HFF-Myc (cell line): ENCODE measurements at places on chromosomes 1 and 21.

GRCh38 chr1:10734962-10735544 is 61.4 kb downstream of the CASZ1 start:
- no peak for DNase-seq

DNA sequence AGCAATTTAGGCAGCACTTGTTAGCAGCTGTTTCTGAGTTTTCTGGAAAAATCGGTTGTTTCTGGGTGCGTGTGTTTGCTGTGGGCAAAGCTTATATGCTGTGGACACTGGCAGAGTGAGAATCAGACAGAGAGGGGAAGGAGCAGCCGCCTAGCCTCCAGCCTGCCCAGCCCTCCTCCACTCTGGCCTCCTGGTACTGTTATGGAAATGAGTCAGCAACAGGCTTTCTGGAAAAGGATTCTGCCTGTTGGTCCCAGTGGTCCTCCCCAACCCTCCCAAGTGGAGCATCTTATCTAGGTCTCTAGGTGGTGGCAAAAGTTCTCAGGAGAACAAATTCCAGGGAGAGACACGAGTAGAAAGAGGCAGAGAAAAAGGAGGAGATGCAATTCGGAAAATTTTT is 42.2 kb upstream of the GOLT1A start:
- DNase-seq: no peak

GRCh38 chr1:22584001-22584562 is 20.8 kb downstream of the EPHA8 start:
- DNase-seq: no peak

GRCh38 chr1:212678456-212679410 is 20.9 kb downstream of the BATF3 start:
- DNase-seq: no peak

DNA sequence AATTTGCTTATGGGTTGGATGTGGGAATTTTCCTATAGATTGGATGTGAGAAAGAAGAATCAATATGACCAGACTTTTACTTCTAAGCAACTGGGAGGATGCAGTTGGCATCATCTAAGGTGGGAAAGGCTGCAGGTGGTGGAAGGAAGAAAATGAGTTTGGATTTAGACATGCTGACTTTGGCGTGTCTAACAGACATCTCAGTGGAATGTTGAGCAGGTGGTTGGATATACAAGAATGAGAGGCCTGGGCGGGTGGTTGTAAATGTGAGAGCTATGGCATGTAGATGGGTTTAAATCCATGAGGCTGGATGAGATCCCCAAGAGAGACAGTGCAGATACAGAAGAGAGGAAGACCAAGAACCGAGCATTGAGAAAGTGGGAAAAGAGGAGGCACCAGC is 10.5 kb downstream of the ADORA1 start:
- no peak for DNase-seq
